ENCODE measurements at places on chromosomes 11 and 22. TPM values are rescaled to one million over a fixed set of nuclear protein-coding genes. Genes with fewer than 3 reads are reported as not detected.

DNA sequence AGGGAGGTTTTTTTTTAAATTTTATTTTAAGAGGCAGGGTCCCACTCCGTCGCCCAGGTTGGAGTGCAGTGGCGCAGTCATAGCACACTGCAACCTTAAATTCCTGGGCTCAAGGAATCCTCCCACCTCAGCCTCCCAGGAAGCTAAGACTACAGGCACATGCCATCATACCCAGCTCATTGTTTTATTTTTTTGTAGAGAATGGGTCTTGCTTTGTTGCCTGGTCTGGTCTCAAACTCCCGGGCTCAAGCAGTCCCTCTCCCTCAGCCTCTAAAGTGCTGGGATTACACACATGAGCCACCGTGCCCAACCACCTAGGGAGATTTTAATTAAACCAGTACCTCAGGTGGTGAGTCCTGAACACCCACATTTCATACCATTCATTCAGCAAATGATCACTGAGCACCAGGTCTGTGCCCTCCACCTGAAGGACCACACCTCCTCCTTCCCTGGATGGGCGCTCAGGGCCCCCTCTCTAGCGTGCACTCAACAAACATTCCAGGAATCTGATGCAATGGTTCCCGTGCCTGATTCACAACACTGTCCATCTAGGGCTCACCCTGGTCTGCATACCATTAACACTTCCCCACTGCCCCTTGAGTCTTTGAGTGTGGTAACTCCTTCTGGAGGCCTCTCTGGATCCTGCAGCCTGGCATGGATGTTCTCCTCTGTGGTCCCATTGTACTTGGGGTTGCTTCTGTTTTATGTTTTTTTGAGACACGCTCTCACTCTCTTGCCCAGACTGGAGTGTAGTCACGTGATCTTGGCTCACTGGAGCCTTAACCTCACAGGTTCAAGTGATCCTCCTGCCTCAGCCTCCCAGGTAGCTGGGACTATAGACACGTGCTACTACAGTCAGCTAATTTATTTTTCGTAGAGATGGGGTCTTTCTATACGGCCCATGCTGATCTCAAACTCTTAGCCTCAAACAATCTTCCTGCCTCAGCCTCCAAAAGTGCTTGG lies 9.6 kb upstream of the MYH9 start:
- no peak for DNase-seq

- DNase-seq, result no peak
Observed at GRCh38 chr11:123082977-123083376, 21.0 kb upstream of the HSPA8 start.

GRCh38 chr11:106621484-106621883 lies 396.8 kb downstream of the GUCY1A2 start:
- DNase-seq, result no peak

Gene FBLN1
- 168 TPM for total RNA-seq

GRCh38 chr11:9756461-9756860 lies 92.6 kb downstream of the SWAP70 start:
- DNase-seq, result no peak

Gene CD248
- total RNA-seq, result 3.7 TPM

DNA sequence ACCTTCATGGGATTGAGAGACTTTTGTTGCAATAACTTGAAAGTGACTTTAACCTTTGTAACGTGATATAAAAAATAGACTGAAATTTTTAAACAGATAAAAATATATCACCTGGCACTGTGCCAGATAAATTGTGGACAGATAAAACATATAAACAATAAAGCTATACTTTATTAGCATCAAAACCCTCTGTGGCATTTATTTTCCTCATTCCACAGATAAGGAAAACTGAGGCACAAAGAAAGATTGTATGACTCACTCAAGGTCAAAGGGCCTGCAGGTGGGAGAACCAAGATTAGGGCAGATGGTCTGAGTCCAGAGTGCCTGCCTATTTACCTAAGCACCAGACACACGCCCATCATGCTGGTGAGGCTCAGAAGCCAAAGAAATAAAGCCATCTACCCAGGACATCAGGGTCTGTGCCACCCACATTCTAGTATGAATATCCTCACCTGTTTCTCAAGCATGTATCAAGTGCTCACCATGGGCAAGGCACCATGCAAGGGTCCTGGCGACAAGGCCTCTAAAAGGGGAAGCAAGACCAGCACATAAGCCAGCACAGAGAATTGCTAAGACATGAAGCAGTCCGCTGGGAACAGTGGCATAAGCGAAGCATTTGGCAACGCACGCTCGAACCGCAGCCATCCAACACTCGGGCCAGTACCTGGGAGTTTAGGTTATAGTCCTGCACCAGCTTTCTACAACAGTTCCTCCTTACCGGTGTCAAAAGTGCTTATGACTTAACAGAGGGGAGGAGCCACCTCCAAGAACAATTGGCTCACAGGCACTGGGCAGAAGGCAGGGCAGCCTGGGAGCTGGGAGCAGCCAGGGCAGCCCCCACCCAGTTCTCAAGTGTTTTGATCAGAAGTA lies 17.6 kb downstream of the MYH9 start:
- DNase-seq, result no peak

Gene TBC1D10A
- 6.5 TPM for total RNA-seq
